ENCODE measurements at places on chromosomes 7 and 10.
A peak's percentile ranks its signal among the peaks of the same experiment; 100 is the strongest.

DNA sequence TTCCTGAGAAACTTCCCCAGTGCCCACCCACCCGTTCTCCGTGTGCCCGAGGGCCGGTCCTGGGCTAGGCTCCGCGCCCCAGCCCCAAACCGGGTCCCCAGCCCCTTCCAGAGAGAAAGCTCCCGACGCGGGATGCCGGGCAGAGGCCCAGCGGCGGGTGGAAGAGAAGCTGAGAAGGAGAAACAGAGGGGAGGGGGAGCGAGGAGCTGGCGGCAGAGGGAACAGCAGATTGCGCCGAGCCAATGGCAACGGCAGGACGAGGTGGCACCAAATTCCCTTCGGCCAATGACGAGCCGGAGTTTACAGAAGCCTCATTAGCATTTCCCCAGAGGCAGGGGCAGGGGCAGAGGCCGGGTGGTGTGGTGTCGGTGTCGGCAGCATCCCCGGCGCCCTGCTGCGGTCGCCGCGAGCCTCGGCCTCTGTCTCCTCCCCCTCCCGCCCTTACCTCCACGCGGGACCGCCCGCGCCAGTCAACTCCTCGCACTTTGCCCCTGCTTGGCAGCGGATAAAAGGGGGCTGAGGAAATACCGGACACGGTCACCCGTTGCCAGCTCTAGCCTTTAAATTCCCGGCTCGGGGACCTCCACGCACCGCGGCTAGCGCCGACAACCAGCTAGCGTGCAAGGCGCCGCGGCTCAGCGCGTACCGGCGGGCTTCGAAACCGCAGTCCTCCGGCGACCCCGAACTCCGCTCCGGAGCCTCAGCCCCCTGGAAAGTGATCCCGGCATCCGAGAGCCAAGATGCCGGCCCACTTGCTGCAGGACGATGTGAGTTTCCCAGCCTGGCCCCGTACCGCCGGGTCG, at the start of gene SCD:
Gene SCD, plus strand, starts transcription at position 469 of the 803 bp plus-strand sequence. Its CDS starts 272 bp downstream, at position 741.
- DNase-seq, result no peak

GRCh38 chr10:114304571-114305421, 65.7 kb downstream of the VWA2 start:
- no peak for DNase-seq

GRCh38 chr10:7377614-7378248, 33.1 kb downstream of the SFMBT2 start:
- no peak for DNase-seq

DNA sequence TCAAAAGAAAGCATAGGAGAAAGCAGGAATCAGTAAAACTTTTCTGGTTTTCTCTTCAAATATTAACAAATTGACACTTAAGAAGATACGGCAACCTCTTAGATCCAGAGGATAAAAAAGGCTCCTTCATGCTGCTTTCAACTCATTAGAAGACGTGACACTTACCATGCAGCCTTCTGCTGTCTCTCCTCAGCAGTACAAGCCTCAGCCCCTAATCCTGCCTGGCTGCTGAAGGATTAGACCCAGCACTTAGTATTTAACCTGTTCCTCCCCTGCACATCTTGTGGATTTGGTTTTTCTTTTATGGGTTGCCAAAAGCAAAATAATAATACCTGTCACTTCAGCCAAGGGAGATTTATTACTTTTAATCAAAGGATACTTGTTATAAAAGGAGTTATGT, 108.4 kb downstream of the LYZL1 start:
- DNase-seq, result no peak

DNA sequence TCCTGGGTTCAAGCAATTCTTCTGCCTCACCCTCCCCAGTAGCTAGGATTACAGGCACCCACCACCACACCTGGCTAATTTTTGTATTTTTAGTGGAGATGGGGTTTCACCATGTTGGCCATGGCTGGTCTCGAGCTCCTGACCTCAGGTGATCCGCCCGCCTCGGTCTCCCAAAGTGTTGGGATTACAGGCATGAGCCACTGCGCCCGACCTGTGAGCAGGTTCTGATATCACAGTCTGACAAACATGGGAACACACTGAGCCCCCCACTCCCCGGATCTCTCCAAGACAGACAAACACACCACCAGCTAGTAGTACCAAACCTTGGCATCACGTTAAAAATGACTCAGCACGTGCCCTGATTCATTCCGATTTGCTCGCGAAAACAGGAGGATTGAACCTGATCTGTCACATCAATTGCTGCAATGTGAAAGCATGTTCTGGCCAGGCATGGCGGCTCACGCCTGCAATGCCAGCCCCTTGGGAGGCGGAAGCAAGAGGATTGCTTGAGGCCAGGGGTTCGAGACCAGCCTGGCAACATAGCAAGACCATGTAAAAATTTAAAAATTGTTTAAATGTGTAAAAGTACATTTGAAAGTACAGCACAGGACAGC, 106.5 kb downstream of the SMURF1 start:
- DNase-seq, result no peak

DNA sequence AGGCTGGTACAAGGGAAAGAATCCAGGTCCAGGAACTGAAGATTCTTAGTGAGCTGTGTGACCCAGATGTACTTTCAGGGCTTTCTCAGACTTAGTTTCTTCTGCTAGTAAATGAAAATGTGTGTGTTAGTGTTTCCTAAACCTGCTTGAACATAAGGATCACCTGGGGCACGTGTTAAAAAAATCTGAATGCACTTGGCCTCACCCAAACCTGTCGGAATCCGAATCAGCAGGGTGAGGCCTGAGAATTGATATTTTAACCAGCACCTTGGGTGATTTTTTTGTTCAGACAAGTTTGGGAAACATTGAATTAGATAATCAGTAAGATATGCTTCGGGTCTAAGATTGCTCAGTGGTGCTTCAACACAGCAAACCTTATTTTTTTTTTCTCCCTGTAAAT, 59.7 kb downstream of the ZNF365 start:
- DNase-seq, result no peak

DNA sequence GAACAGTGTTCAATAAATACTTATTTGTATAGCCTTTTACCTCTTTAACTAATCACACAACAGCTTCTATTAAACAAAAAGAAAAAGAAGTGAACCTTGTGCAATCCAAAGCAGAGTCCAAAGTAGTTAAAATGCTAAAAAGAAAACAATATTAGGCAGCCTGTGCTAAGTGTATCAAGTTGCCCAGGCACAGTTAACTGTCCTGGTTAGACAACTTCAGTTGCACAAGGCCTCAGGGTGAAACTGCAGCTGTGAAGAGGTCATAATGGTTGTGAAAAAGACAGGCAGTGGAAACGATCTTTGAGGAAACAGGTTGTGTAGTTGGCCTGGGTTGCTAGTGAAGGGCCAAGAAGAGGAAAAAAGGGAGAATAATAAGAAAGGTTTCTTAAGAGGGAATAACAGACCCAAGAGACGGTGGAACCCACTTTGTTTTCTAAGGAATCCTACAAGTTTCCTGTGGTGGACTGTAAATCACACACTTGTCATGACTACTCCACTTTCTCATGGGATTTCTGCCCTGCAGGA, 6.0 kb upstream of the CROT start:
- DNase-seq, result no peak

DNA sequence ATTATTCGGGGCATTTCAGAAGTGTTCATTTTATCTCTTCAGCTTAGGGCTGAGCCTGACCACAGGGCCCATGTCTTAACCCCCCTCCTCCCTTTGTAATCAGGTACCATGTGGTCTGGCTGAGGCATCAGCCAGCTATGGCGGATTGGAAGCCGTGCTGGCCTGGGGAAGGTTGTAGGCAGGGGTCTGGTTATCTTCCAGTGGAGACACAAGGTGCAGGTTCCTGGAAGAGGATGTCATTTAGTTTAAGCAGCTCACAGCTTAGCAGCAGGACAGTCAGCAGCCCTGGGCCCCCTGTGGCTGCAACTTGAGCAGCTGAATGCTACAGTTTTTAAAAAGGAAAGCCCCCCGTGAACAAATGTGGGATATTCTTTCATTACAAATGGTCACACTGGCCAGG, 22.1 kb downstream of the BAG3 start:
- no peak for DNase-seq

DNA sequence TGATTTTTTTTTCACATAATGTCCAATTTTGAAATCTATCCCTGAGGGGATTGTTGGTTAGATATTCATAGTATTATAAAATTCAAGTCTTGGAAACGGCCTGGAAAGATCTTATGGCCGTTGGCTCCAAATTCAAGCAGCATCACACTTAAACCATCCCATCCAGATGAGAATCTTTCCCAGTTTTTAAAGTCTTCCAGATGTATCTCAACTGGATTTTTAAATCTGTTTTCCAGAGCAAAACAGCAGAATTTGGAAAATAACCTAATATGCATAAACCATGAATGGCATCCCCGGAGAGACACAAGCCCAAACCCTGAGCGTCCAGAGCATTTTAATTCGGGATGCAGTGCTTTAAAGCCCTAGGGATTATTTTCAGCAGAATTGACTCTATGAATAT, 208.2 kb upstream of the PRKCQ start:
- DNase-seq, result no peak

DNA sequence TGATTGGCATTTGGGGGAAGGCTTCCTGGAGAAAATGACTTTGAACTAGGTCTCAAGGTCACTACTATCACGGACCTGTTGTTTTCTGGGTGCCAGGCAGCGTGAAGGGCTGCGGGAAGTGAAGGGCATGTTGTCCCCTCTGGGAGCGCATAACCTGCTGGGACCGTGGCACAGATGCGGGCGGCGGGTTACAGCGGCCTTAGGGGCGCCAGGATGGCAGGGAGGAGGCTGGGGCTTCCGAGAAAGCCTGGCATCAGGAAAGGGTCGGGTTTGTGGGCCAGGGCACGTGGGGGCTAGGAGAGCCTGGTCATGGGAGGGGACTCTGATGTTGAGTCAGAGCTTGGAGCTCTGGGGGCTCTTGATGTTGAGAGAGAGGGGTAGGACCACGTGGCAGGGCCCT, 6.1 kb downstream of the SLC4A2 start:
- no peak for DNase-seq

GRCh38 chr10:34813626-34814222, 1.4 kb downstream of the PARD3 start:
- DNase-seq, result peak; percentile 29

DNA sequence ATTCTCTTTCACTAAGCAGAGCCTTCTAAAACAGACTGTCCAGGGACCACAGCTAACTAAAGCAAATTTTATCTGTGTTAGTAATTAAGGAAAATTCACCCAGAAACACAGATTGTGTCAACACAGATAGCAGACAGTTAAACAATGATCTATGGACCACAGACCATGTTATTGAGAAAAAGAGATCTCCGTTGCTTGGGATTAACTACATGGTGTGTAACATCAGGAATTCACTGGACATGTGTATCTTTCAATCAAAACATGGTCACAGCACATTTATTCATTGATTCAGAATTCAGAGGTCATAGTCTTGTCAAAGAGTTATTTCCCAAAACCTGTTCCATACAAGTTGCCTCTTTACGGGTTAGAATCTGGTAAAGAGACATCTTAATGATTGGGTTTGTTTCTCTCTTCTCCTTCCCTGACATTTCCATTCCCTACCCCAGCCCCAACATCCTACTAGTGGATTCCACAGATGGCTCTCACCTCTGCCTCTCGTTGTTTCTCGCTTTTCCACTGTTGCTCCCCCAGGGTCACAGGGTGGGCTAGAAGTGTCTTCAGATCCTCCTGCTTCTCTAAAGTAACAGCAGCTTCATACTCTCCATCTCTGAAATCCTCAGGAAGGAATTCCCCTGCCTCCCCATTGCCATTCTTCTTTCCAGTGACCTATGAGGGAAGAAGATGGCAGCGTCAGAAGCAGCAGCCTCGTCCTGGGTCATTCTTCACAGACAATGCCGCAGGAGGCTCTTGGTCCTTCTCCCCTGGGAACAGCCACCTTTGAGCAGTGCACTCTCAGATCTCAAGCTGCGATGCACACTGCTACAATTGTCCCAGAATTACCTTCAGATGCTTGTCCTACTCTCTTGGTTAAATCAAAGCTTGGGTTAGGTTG, 958 bp downstream of the ANKRD1 start:
- no peak for DNase-seq

- DNase-seq, result no peak
Observed at GRCh38 chr7:75879771-75880184, 944 bp downstream of the RHBDD2 start.

DNA sequence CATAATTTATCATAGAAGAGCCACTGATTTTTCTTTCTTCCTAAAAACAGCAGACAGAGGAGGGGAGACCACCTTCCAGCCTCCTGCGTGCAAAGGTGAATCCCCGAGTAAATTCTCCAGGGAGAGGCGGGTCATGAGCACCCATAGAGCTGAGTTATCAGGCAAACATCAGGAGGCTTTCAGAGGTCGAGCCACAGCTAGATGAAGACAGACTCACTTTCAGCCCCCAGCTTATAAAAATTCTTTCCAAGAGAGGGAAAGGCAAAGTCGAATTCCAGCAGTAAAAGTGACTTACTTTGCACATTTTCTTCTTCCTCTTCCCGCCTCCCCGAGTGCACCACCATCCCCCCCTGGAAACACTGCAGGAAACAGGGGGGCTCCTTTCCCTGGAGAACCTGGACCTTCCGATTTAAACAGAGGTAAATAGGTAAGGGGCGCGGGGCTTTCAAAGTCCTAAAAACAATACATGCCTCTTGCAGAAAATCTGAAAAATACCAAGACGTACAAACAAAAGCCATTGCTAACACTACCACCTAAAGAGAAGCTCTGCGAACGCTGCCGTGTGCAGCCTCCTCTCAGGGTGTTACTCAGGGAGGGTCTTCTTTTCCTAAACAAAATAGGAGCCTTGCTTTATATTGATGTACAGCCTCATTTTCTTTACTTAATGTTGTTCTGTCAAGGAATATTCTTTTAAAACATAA, 163.8 kb downstream of the SVIL start:
- no peak for DNase-seq

DNA sequence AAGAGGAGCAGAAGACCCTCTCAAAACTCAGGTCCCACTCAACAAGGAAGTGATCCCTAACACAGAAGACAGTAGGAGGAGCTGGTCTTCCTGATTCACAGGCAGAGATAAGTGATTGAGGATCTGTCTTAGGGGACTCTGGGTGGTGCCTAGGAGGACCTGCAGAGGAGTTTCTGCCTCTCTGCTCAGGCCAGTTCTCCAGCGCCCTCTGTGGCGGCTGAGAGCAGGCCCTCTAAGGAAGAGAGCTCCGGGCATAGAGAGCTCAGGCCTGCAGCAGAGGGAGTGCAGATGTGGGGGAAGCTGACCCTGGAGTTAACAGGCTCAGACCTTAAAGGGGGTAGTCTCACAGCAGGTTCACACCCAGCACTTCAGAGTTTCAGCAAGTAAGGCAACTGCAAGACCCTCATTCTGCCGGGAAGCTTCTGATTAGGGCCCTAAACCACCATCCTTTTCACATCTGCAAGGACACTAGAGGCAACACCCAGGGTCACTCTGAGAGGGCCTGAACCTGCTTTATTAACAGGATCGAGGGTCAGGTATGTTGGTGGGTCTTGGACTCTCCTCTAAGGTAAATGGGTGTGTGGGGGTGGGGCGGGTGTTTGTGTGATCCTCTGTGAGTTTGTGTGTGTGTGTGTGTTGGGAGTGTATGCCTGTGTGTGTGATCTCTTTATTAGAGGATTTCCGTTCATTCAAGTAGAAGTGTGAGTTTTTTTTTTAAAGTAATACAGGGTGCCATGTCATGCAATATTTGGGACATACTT, 57.6 kb upstream of the TARP start:
- DNase-seq, result no peak

DNA sequence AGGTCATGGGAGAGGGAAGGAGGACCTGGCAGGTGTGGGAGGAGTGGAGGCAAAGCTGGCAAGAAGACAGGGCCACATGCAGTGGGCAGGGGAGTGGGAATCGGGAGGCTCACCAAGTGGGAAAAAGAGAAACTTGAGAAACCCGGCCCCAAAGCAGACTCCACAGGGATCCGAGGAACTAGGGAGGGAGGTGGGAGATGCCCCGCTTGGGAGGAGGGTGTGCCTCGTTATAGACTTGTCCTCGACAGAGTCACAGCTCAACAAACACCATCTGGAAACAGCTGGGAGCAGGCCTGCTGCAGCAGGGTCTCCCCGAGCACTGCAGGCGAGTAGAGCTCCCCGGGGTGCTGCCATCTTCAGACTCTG, 54.8 kb downstream of the MKI67 start:
- no peak for DNase-seq

- no peak for DNase-seq
Observed at GRCh38 chr7:127845522-127846214, 185.6 kb downstream of the LRRC4 start.
